Activated T-helper 17 cell treated with anti-CD3 and anti-CD28 coated beads, Interleukin-2, amount 50 U/mL, for 72 hours (primary cell): ENCODE measurements at places on chromosomes 6 and 20. TPM values are rescaled to one million over a fixed set of nuclear protein-coding genes. Genes with fewer than 3 reads are reported as not detected.
A peak's percentile ranks its signal among the peaks of the same experiment; 100 is the strongest.

GRCh38 chr6:30913721-30914075, 340 bp upstream of the VARS2 start:
- no peak for ATAC-seq

- no peak for ATAC-seq
Measured at GRCh38 chr20:32019563-32020463, 9.6 kb downstream of the CCM2L start.

DNA sequence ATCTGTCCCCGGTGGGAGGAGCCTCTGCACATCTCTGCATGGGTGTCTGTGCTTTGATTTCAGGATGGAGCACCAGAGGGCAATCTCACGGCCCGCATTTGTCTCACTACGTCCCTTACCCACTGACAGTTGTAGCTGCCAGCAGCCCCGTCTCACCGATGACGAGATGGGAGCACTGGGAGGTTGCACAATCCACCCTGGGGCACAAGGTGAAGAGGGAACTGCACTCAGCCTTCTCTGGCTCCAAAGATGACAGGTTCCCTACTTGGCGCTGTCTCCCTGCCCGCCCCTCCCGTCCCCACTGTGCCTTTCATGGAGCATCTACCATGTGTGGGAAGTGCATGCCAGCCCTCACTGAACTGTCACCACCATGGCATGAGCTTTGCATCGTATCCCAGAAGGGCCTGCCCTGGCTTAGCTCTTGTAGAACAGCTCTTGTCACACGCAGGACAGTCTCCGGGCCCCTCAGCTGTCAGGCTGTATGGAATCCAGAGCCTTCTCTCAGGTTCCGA, 99.9 kb upstream of the PMEPA1 start:
- ATAC-seq = no peak

DNA sequence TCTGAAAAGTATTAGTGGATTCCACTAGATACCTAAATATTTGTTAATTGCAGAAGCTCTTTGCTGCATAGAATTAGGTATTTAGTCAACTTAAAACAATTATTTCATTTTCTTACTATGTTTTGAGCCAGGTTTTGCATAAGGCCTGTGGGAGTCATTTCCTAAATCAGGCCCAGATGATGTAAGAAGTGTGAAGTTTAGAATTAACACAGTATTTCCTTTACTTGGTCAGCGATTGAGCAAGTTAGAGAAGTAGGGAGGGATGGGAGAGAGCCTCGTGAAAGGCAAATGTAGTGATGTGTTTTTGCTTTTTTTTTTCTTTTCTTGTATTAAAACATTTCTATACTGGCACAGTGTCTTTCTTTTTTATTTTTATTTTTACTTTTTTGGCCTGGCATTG, 711.1 kb downstream of the HDGFL1 start:
- ATAC-seq = no peak

DNA sequence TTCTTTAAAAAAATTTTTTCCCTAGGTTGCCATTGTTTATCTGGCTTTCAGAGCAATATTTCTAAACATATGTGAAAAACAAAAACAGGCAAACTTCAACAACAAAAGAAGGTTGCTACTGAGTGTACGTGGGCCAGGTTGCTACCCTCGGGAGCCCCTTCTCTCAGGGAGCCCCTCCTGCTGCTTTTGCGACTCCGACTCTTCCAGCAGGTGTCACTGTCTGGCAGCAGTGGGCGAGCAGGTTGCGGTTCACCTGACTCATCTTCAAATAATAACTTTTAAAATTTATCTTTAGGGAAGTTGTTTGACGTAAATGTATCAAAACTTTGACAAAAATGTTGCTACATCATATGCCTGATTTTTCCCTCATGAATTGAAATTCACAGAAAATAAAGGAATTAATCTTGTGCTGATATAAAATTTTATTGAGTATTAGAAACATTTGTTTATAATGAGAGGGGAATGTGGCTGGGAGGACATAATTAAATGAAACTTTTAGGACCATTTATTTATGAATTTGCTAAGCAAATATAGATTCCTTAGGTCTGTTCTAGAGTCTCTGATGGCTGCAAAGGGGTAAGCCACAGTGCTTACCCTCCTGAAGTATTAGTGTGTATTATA, 138.8 kb downstream of the HIVEP1 start:
- no peak for ATAC-seq

DNA sequence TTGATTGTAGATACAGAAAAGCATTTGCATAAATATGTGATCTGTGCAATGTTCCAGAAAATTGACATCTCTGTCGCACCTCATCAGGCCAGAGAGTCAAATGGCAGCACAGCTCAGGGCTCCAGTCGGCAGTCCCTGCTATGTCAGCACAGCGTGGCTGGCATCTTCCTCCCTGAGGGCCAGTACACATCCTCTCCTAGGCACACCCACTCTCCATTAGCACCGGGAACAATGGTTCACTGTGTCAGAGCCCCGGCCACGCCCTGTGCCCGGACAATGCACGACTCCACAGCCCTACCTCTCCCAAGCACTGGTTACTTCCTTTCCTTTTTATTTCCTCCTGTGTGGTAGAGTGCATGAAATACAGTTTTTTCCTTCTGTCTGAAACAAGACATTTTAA, 114.9 kb downstream of the FOXC1 start:
- no peak for ATAC-seq

DNA sequence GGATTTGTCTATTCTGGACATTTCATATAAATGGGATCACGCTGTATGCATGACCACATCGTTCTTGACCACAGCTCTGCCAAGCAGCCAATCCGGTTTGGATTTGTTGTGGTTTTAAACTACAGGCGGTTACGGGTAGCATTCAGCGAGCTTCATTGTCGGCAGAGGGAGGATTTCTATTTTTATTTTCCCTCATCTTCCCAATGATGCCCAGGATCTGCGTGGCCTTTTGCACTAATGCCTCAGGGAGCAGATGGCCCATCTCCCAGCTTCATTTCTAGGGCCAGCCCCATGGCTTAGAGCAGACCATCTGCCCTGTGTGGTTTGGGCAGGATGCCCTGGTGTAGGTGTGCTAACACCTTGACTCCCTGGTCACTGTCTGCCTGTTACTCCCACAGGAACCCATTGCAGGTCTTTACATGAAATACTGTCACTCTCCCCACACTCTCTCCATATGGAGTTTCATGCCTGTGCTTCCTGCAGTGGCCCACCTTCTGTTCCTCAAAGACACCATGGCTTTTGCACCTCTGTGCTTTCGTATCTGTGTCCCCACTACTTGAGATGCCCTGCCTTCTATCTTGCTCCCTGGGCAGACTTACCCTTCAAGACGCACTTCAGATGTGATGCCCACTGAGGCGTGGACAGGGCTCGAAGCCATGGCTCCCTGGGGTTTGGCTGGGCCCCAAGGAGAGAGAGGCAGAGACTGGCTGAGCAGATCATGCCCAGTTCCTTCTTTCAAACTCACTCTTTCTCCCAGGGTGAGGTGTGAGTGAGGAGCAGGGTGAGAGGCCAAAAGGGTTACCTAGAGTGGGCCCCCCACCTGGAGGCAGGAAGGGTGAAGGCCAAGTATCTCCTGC, 26.0 kb downstream of the SDCBP2 start:
- peak; percentile 20 for ATAC-seq

Gene GCNT2
- 0.73 TPM for total RNA-seq

GRCh38 chr6:151022492-151022891, 157.0 kb downstream of the MTHFD1L start:
- ATAC-seq = no peak

- no peak for ATAC-seq
Measured at GRCh38 chr20:47455133-47456040, 46.3 kb upstream of the NCOA3 start.
